ENCODE measurements at places on chromosomes 13 and 19.

DNA sequence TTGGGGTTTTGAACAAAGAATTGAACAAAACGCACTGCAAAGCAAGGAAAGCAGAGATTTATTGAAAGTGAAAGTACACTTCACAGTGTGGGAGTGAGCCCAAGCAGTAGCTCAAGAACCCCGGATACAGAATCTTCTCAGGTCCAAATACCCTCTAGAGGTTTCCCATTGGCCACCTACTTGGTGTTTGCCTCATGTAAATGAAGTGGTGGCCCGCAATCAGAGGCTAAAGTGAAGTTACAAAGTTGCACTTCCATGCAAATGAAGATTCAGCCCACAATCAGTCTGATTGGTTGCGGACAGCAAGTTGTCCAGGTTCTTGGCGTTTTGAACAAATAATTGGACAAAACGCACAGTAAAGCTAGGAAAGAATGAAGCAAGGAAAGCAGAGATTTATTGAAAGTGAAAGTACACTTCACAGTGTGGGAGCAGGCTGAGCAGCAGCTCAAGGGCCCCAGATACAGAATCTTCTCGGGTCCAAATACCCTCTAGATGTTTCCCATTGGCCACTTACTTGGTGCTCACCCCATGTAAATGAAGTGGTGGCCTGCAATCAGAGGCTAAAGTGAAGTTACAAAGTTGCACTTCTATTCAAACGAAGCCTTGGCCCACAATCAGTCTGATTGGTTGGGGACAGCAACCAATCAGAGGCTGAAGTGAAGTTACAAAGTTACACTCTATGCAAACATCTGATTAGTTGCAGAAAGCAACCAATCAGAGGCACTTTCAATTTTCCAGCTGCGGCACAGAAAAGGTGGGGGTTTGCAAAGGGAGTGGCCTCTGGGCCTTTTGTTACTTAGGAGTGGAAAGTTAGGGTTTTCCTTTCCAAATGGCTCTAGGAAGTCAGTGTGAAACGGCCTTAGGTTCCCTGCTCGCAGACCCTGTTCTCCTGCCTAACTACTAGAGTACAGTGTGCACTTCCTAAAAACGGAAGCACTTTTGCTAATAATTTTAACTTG, 4.8 kb upstream of the TM9SF2 start:
- DNase-seq, result peak; percentile 12

- DNase-seq, result no peak
Observed at GRCh38 chr13:44680746-44681355, 104.7 kb upstream of the TSC22D1 start.

DNA sequence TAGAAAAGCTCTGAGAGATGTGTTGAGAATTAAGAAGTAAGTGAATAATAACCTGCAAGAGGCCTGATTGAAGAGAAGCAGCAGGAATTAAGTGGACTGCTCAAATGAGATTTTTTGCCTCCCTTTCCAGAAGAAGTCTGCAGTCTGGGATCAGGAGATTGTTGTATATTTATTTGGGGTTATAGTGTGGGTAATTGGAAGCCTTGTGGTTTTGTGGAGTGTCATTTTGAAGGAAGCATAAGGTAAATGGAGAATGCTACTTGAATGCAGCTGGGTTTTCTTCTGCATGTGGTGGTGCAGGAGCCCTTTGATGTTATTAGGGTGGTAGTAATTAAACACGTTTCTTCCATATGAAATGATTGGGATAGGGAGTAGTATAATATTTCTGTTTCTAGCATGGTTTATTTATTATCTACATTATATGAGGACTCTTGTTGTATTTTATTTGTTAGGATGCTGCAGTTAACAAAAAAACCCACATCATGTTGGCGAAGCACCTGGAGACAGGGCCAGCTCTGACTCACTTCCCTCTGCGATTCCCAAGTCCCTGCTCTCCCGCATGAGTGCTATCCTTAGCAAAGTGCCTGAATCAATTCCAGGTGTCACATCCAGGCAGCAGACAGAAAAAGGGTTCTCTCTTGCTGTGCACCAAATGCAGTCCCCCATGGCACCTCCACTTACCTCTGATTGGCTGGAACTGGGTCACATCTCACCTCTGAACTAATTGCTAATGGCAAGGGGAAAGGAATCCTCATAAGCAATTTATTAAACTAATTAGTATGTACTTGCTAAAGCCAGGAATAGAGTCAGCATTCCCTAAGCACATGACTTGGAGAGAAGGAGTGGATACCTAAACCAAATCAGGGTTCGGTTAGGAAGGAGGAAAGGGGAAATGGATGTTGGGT, 54.8 kb downstream of the DGKH start:
- DNase-seq, result no peak

- DNase-seq, result no peak
Observed at GRCh38 chr13:113980489-113981064, 6.7 kb upstream of the C13orf46 start.

All from bone marrow (tissue), 2 donors.